Activated CD4-positive, alpha-beta T cell treated with anti-CD3 and anti-CD28 coated beads, Interleukin-2, Interleukin-4, amounts not matched to agents 100 ng/mL and 50 ng/mL, durations not matched to agents 16 hours and 8 hours (primary cell): ENCODE measurements at places on chromosomes 1 and 21.

DNA sequence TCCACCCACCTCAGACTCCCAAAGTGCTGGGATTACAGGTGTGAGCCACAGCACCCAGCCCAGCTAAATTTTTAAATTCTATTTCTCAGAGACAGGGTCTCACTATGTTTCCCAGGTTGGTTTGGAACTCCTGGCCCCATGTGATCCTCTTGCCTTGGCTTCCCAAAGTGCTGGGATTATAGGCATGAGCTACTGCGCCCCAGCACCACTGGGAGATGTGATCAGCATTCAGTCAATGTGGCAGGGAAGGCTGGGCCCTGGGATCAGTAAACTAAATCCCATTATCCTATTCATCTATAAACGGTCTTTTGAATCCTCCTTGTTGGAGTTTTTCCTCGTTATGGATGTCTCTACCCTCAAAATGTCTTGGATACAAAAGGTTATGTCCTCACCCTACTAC, 113.5 kb downstream of the PGBD5 start:
- DNase-seq: no peak

DNA sequence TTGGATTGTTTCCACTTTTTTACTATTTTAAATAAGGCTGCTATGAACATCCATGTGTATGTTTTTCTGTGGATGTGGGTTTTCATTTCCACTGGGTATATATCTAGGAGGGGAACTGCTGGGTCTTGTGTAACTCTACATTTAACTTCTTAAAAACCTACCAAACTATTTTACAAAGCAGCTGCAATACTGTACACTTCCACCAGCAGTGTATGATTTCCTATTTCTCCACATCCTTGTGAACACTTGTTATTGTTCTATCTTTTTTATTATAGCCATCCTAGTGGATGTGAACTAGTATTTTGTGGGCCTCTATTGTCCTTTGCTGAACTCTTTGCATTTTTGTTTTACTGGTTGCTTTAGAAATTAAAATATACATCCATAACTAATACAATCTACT, 33.4 kb downstream of the DIPK1A start:
- no peak for DNase-seq

DNA sequence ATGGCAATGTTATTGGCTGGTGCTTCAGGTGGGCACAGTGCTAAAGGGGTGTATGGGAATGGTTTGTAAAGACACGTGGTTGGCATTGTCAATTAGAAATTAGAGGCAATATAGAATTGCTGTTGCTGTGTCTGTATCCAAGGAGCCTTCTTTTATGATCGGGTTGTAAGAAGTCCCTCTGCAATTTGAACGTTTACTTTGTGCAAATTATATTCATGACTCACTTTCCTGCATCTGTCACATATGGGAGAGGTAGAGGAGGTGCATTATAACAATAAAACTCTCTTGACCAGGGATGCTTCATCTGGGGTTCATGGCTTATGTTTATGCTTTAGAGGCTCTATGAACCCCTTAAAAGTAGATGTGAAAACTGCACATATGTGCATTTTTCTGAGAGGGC, 130.4 kb upstream of the DNAH14 start:
- no peak for DNase-seq

GRCh38 chr1:100927276-100927675, 31.4 kb downstream of the SLC30A7 start:
- DNase-seq: peak; percentile 29

GRCh38 chr1:167244244-167244643, 23.6 kb downstream of the POU2F1 start:
- no peak for DNase-seq

DNA sequence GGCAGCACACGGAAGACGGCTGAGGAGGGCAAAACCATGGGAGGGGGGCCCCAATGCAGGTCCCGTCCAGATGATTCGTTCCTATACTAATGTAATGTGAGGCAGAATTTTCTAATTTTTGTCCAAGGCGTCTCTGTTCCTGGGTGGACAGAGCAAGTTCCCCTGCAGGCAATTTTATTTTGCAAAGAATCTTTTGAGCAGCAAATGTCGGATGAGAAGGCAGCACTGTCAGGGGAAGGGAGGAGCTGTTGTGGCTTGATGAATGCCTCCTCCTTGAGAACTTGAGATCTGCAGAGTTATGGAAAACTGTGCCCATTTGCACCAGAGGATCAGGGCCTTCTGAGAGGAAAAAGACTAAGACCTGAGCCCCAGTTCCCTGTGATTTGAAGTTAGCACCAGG, 17.3 kb downstream of the SLC1A7 start:
- no peak for DNase-seq

DNA sequence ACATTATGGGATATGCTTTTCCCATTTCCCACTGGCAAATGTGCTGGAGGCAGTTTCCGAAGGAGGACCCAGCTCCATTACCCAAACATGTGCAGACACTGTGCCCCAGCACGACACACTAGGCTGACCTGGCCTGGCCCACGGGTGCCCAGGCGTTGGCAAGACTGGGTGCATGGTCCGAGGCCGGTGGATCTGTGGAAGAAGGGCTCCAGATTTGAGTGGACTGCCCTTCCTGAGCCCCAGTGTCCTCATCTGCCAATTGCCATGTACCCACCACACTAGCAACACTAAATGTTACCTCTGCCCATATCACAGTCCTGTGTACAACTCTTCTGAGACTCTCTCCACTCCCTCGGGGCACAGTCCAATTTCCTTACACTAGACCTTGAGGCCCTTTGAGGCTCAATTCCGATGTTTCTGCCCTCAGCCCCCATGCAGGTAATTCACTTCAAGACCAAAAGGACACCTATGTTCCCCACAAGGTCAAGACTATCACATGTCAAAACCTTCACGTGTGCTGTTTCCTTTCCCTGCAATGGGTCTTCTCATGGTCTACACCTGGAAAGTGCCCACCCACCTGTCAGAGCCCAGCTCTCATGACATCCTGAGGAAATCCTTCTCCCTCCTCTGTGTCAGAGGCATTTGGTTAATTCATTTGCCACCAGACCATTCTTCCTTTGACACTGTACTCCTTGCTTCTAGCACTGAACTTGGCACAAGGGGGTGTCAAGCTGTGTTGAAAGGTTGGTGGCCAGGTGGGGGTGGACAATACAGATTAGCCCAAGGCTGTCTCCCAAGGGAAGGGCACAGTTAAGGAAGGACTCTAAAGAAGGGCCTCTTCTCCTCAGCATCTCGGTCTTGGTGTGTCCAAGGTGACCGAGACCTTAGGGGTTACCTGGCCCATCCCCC, 124.9 kb downstream of the DMRTB1 start:
- no peak for DNase-seq

DNA sequence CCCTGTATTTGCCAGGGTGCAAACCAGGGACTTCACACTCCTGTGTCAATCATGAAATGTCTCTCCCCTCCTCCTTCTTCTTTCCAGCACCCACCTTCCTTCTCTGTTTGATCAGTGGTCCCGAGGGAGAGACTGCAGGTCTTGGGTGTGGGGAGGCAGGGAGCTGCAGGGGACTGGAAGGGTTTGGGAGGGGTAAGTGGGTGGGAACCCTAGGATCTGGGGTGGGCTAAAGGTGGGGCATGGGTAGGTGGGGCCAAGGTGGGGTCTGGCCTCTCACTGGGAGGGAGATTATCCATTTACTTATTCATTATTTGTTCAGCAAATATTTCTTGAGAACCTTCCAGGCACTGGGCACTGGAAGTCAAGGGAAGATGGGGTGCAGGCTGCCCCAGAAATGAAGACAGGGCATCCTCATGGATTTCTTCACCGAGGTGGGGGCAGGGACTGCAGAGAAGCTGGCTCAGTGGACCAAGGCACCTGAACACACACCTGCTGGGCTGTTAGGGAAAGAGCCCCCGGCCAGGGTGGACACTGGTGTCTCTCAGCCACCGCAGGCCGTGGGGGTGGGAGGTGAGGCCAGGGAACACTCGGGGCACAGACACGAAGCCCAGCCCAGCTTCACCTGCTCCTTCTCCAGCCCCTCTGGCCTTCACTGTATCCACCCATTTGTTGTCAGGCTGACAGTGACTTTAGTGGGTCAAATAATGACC, 193.9 kb upstream of the C1orf174 start:
- no peak for DNase-seq

- no peak for DNase-seq
These were observed 106.5 kb downstream of the PHTF1 start for GRCh38 chr1:113652771-113653170.
